ENCODE measurements at places on chromosomes 16 and 17.

- no peaks in the 10 kb centered on the region for H3K27me3 ChIP-seq
- no peak overlapping the region for H3K27ac ChIP-seq
- H3K36me3 ChIP-seq = no peaks in the 10 kb centered on the region
- H3K4me1 ChIP-seq = peaks cover 24% of the 10 kb centered on the region
Measured at GRCh38 chr16:78455861-78456260, 356.4 kb downstream of the WWOX start.

GRCh38 chr16:74035816-74036215 lies 260.8 kb upstream of the PSMD7 start:
- no peak overlapping the region for H3K4me3 ChIP-seq
- no peaks in the 10 kb centered on the region for H3K36me3 ChIP-seq
- no peaks in the 10 kb centered on the region for H3K4me1 ChIP-seq
- H3K27me3 ChIP-seq = peaks cover 19% of the 10 kb centered on the region
- no peak overlapping the region for H3K27ac ChIP-seq
- DNase-seq = no peak

DNA sequence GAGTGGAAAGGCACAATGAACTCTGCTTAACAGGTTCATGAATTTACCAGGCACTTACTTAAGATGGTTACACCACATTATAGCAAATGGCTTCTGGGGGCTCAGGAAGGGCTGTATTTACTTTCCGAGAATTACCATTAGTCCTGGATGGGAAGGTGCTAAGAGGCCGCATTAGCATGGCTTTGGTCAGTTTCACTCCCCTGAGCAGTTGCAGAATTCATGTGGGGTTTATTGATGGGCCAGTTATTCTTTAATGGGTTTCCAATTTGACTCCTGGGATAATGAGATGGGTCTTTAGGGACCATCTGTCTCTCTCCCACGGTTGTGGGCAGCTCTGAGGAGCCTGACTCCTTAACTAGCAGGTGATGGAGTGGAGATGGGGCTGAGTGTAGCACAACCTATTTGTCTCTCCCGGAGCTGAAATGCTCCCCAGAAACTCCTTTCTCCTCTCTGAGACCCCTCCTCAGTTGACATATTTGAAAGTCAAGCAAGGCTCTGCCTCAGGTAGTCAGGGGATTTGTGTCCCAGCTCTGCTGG lies 652.5 kb downstream of the HS3ST4 start:
- no peak overlapping the region for H3K4me3 ChIP-seq
- no peak overlapping the region for H3K27ac ChIP-seq
- peak; percentile 36 for DNase-seq

- H3K27me3 ChIP-seq = no peaks in the 10 kb centered on the region
- no peak overlapping the region for H3K27ac ChIP-seq
- H3K36me3 ChIP-seq = peaks cover 14% of the 10 kb centered on the region
- no peak for DNase-seq
- H3K4me1 ChIP-seq = peaks cover 14% of the 10 kb centered on the region
- H3K4me3 ChIP-seq = no peak overlapping the region
Measured at GRCh38 chr17:34999456-34999855, 19.1 kb downstream of the LIG3 start.

DNA sequence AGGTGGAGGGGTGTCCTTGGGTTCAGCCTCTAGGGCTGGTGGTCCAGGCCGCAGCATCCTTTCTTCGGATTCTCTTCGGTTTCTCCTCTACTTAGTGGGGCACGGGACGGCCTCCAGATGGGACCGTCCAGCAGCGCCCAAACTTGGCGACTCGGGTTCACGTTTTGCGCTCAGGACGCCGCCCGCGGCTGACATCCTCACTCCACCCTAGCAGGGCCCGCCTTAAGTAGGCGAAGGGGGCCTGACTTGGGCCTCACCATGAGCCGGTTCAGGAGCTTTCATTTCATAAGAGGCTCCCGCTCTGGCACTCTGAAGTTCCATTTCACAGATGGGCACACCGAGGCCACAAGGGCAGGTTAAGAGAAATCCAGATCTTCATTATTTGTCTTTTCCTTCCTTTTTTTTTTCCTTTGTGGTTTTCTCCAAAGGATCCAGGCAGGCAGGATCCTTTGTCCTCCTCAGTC lies 141.2 kb downstream of the SEC14L1 start:
- H3K4me3 ChIP-seq = peak overlapping the region; percentile 71
- DNase-seq = no peak
- H3K27ac ChIP-seq = peak overlapping the region; percentile 65
- no peaks in the 10 kb centered on the region for H3K27me3 ChIP-seq
- peaks cover 60% of the 10 kb centered on the region for H3K4me1 ChIP-seq
